ENCODE measurements at places on chromosomes 1 and 21.

DNA sequence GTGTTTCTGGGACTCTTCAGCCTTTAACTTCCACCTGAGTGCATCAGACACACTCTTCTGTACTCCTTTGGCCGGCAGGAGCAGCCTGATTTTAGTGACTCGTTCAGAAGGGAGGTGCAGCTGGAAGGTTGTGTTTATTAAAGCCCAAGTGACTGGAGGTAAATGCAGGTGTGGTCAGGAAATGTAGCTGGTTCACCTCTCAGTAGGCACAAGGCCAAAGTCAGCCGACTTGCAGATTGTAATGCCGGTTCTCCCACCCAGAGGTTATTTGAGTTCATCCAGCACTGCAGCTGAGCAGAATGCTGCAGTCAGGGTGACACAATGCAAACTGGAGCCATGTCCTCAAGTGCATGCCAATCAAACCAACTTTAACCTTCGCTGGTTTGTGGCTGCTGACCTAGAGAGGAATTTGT, 91.5 kb downstream of the SPATA46 start:
- peak; percentile 48 for DNase-seq

DNA sequence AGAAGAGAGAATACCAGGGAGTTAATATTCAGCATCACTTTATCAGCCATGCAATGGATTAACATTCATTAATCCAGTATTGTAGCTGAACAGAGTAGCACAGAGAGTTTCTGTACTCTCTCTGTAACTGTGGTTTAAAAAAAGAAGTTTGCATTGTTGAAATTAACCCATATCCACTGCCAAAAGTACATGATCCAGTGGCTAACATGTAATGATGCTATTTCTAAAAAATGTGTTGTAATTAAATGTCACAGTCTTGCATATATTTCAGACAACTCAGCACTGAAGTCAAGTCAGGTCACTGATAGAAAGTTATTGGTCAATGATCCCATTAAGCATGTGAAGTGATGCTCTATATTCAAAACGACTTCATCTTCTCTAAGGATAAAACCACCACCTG, 141.3 kb downstream of the NRIP1 start:
- no peak for DNase-seq

DNA sequence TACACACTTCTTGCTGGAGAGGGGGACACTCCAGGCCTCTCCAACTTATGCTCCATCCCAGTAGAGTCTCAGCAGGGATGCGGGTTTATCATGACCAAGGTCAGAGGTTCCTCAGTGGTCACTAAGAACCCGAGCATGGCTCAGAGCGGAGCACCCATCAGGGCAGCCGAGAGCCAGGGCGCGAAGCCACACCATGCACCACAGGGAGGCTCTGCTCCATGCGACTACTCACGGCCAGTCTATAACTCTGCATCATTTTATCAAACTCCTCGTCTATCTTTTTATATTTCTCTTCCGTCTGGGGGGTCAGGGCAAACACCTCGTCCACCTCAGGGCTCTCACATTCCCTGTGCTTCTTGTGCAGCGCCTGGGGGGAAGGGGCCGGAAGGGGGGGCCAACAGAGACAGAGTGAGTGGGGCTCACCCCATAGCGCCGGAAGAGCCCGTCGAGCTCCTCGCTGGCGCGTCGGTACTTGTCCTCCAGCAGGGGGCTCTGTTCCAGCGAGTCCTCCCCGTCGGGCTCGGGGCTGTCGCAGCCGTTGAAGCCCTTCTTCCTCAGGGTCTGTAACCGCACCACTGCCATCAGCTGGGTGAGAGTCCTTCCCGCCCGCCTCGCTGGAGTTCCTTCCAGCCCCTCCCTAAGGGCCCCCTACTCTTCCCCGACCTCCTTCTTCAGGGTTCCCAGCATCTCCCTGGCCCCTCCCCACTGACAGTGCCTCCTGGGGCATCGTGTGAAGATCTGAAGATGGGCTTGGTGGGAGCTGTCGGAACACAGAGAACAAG, 20.0 kb downstream of the MEF2D start:
- DNase-seq, result peak; percentile 88

DNA sequence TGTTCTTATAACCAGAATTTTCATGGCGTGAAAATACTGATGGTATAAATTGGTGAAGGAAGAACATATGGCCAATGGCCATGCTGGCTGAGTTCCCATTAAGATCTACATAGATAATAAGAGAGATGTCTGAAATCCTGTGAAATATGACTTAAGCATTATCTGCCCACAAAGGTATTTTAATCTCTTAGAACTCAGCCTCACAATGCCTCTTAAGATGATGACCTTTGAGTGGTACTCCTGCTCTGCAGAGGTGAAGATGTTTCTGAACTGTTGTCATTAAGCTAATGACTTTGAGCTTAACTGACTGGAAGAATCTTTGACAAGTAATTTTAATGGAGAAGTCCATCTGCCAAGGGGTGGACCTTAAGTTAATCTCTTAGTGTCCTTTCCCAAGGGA, 148.7 kb downstream of the ZNF326 start:
- DNase-seq, result peak; percentile 100

DNA sequence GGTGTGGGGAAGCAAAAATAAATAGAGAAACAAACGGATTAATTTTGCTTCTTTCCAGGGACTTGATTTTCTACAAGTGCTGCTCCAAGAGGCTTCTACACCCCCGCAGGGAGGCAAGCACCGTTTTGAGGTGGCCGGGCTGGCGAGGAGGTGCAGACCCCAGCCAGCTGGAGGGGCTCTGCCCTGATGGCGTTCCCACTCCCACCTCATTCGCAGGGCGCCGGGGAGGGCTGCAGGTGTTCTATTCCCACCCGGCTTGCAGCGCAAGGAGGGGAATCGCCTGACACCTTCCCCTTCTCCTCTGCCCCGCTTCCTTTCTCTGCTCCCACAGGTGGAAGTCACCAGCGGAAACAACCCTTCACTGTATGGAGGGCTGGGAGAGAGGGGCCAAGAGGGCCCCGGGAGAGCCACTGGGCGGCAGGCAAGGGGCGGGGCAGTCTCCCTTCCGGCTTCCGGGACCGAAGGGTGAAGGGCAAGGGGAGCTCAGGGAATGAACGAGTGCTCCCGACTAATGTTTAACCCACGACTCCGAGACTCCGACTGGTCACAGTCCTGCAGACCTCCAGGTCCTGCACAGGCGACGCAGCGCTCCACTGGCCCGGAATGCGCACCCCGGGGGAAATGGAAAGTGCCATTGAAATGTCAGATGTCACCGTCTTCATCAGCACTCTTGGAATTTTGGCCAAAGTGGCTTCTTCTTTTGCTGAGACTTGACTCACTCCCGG, 29.1 kb downstream of the TEX35 start:
- DNase-seq, result peak; percentile 60

DNA sequence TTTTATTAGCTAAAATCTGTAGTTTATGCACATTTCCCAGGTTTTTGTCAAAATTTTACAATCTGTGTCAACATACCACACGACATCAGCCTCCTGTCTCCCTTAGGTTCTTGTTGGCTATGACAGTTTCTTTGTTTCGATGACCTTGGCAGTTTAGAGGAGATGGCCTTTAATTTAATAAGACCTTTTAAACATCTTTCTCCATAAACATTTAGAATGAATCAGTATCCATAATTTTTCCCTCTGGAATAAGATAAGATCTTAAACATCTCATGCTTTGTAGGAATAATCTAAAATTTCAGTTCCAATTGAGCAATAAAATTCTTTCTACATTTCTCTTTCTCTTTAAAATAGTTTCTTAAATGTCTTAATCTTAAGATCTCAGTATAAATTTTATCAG, 28.7 kb upstream of the DYRK1A start:
- no peak for DNase-seq

DNA sequence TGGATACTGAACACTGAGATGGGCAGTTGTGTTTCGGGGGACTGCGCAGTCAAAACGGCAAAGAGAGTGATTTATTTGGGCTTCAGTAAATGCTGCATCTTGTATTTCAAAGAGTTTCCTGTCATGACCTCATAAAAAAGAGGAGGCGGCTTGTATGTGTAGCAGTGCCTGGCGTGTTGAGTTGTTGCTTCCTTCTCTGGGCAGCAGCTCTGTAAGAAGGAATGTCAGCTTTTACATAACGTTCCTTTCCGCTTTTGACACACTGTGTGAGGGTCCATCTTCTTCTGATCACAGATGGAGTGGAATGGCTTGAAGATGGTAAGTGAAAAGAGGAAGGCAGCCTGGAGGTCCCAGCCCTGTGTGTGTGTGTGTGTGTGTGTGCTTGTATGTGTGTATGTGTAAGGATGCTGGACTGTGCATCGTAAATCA, 941 bp downstream of the ELAVL4 start:
- peak; percentile 76 for DNase-seq

GRCh38 chr1:150973258-150973835, 1.3 kb downstream of the CERS2 start:
- DNase-seq, result peak; percentile 50

- DNase-seq, result no peak
Measured at GRCh38 chr1:55938376-55938850, 641.0 kb downstream of the PLPP3 start.

DNA sequence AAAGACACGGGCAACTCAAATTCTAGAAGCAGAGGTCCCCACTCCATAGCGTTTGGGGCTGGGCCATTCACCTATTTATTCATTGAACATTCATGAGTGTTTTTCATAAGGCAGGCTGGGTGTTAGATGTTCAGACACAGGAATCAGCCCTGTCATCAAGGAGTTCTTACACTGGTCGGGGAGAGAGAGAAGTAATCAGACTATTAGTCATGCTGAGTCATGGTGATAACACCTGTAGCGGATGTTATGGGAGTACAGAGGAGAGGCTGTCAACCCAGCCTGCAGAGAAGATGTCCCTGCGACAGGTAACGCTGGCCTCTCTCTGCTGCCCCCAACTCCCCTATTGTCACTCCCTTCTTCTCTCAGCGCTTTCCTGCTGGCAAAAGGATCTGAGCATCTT, 17.2 kb downstream of the LY9 start:
- no peak for DNase-seq
